ENCODE measurements at places on chromosomes 5 and 9. TPM values are rescaled to one million over a fixed set of nuclear protein-coding genes. Genes with fewer than 3 reads are reported as not detected.

- H3K4me3 ChIP-seq = no peak overlapping the region
- H3K36me3 ChIP-seq = peaks cover 1% of the 10 kb centered on the region
- no peak overlapping the region for H3K27ac ChIP-seq
- no peaks in the 10 kb centered on the region for H3K27me3 ChIP-seq
- no peak for DNase-seq
Observed at GRCh38 chr5:53902296-53902907, 342.0 kb downstream of the NDUFS4 start.

GRCh38 chr5:108942701-108943100, 195.0 kb downstream of the FER start:
- H3K4me1 ChIP-seq = no peaks in the 10 kb centered on the region
- no peak for DNase-seq
- H3K4me3 ChIP-seq = no peak overlapping the region
- H3K27ac ChIP-seq = no peak overlapping the region

- H3K27ac ChIP-seq = no peak overlapping the region
- no peak overlapping the region for H3K4me3 ChIP-seq
- no peaks in the 10 kb centered on the region for H3K36me3 ChIP-seq
- no peak for DNase-seq
- H3K4me1 ChIP-seq = no peaks in the 10 kb centered on the region
- H3K27me3 ChIP-seq = peaks cover 37% of the 10 kb centered on the region
Observed at GRCh38 chr5:2430606-2431005, 320.9 kb downstream of the IRX2 start.

Gene CREBRF
- total RNA-seq = 17.8 TPM

DNA sequence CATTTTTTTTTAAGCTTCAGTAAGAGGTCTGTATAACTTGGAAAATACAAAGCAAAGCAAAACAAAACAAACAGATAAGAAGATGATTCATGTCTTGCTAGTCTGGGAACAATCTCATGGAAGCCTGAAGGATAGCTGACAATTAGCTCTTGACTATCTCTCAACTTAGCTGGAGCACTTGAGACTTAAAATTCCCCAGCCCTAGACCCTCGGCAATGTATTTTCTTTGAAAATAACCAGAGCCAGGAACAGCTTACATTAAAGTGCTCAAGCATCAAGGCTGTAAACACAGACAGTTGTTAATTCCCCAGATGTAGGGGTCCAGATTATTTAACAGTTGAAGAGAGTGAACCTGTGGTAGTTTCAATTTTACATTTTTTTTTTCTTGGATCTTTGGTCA, 82.9 kb downstream of the TMEM252 start:
- no peak overlapping the region for H3K27ac ChIP-seq
- H3K4me1 ChIP-seq = no peaks in the 10 kb centered on the region
- H3K36me3 ChIP-seq = no peaks in the 10 kb centered on the region
- no peak for DNase-seq

- H3K4me1 ChIP-seq = peaks cover 40% of the 10 kb centered on the region
- peak overlapping the region; percentile 69 for H3K27ac ChIP-seq
- no peaks in the 10 kb centered on the region for H3K36me3 ChIP-seq
- DNase-seq = no peak
Observed at GRCh38 chr9:76592091-76592973, 133.3 kb downstream of the GCNT1 start.

DNA sequence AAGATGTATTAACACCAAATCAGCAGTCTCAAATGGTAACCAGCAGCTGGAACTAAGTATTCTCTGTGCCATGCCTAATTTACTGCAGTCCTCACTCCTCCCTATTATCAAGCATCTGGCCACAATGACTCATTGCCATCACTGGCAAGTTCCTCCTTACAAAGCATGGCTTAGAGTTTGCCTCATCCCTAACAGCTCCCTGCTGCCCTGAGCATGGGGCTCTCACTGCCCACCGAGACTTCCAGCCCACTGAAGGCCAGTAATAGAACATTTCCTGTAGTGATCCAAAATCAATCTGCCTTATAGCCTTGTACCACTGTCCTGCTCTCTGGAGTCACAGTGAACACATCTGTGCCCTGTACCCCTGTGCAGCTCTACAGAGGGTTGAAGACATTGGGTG, 211.9 kb upstream of the TRIM32 start:
- H3K4me3 ChIP-seq = no peak overlapping the region
- H3K27me3 ChIP-seq = peaks cover 3% of the 10 kb centered on the region
- H3K27ac ChIP-seq = no peak overlapping the region
- no peak for DNase-seq
- no peaks in the 10 kb centered on the region for H3K36me3 ChIP-seq

DNA sequence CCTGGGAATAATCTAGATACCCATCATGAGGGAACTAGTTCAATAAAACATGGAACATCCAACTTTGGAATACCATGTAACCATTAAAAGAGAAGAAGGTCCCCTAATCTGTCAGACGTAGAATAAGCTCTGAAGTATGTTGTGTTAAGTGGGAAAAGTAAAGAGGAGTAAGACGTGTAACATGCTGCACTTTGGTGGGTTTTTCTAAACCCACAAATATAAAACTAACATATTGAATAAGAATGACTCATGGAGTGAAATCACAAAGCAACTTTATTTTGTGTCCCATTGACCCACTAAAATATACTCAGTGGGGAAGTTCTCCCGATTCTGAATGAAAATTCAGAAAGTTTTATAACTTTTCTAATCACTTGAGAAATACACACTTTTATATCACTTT, 67.9 kb upstream of the PIK3R1 start:
- H3K4me3 ChIP-seq = no peak overlapping the region
- DNase-seq = no peak
- H3K36me3 ChIP-seq = peaks cover 2% of the 10 kb centered on the region
- H3K4me1 ChIP-seq = no peaks in the 10 kb centered on the region
- no peak overlapping the region for H3K27ac ChIP-seq

All from progenitor cell of endocrine pancreas (in vitro differentiated cells).